ENCODE measurements at places on chromosomes 3 and 15.

DNA sequence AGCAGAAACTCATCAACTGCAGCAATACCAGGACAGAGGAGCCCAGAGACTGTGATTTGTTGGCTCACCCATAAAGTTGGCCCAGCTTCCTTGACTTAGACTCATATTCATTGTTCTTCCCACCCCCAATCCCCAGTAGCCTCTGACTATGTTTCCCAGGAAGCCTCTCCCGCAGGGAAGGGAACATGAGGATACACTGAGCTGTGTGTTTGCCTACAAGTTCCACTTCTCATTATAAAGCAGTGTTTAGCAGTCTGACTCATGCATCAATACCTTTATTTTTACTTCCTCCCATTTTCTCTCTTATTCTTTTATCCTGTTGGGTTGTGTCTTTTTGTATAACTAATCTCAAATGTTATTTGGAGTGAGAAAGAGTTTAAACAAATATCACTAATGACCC lies 111.6 kb upstream of the PHLDB2 start:
- no peak for DNase-seq

GRCh38 chr15:100880139-100880896 lies 687 bp downstream of the ALDH1A3 start:
- no peak for DNase-seq

- DNase-seq, result no peak
Observed at GRCh38 chr15:50884540-50884939, 23.9 kb upstream of the AP4E1 start.

DNA sequence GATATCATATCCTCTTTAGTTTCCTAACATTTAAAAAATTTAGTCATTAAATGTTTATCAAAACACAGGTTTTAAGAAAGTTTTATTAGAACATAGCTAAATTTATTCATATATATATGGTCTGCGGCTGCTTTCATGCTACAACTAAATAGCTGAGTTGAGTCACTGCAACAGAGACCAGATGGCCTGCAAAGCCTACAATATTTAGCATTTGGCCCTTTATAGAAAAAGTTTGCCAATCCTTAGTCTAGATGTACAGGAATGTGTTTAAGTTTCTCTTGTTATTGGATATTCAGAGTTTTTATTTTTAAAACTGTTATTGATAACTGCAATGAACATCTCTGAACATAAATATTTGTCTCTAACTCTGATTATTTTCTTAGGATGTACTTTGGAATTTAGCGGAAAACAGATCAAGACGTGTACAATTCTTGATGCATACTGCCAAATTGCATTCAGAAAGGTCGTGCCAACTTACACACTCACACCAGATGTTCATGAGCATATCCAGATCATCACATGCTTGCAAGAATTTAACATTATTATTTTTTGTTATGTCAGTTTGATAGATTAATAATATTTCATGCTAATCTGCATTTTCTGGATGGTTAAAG lies 157.9 kb downstream of the STAC start:
- no peak for DNase-seq

DNA sequence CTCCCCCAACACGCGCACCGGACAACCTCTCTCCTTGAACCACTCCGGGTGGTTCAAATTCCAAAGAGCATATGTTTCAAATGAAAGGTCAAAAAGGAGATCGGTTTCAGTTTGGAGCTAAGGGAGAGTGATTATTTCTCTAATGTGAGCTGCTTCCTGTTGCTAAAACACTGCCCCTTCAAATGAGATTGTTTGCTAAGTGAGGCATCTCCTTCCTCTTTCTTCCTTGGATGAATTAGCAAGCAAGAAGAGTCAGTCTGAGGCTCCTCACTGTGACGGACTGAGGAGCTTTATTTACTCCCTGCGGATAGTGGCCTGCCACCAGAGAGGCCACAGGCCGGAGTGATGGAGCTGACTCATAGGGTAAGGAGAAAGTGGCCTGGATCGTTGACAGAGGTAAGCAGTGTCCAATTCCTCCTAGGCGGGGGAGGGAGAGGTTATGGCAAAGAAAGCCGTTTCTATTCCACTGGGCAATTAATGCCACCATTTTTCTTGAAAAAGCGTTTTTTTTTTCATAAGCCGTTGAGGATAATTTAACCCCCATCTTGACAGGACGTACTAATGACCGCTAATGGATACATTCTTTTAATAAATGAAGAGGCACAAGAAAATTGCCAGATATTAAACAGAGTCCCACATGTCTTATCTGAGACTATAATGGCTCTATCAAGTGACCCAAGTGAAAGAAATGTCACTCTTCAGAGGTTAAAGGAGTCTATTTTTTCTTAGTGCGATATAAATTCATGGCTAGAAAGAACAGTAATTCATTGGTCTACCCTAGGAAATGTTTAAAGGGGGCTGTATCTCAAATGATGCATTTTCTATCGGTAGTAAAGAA lies 167.0 kb upstream of the ANKRD28 start:
- no peak for DNase-seq

GRCh38 chr3:104396974-104397669 lies 969.6 kb upstream of the ALCAM start:
- DNase-seq, result no peak

GRCh38 chr15:49145651-49146609 lies 9.5 kb downstream of the COPS2 start:
- peak; percentile 37 for DNase-seq

- DNase-seq, result no peak
Observed at GRCh38 chr3:128229106-128229857, 76.0 kb downstream of the EEFSEC start.
